ENCODE measurements at places on chromosomes 1 and 21. TPM values are rescaled to one million over a fixed set of nuclear protein-coding genes. Genes with fewer than 3 reads are reported as not detected.

DNA sequence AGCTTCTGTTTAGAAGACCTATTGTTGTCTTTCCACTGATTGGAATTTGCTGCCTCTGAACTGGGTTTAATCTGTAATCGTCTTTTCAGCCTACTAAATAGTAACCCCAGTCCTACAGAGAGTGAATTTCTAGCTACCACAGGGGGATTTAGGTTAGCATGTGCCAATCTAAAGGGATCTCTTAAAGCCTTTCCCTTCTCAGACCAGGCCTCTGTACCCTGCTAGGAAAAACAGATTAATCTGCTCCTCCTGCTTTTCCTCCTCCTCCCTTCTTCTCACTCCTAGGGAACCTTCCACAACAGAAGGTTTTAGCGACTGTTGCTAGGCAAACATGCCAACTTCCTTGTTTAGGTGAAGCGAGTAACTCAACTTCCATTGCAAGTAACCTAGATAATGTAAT, 1.3 kb upstream of the RC3H1 start:
- peaks cover 35% of the 10 kb centered on the region for H3K4me1 ChIP-seq
- H3K27me3 ChIP-seq = no peaks in the 10 kb centered on the region
- no peak overlapping the region for H3K27ac ChIP-seq
- no peak overlapping the region for H3K4me3 ChIP-seq
- H3K36me3 ChIP-seq = peaks cover 3% of the 10 kb centered on the region

GRCh38 chr1:207892764-207893163, 18.2 kb downstream of the CD34 start:
- no peaks in the 10 kb centered on the region for H3K4me1 ChIP-seq
- no peak for DNase-seq
- peaks cover 2% of the 10 kb centered on the region for H3K27me3 ChIP-seq
- no peak overlapping the region for H3K4me3 ChIP-seq

- no peaks in the 10 kb centered on the region for H3K36me3 ChIP-seq
- H3K4me1 ChIP-seq = no peaks in the 10 kb centered on the region
- H3K27me3 ChIP-seq = no peaks in the 10 kb centered on the region
- DNase-seq = no peak
- no peak overlapping the region for H3K27ac ChIP-seq
- no peak overlapping the region for H3K4me3 ChIP-seq
Measured at GRCh38 chr21:45838634-45839033, 142.9 kb upstream of the COL6A1 start.

DNA sequence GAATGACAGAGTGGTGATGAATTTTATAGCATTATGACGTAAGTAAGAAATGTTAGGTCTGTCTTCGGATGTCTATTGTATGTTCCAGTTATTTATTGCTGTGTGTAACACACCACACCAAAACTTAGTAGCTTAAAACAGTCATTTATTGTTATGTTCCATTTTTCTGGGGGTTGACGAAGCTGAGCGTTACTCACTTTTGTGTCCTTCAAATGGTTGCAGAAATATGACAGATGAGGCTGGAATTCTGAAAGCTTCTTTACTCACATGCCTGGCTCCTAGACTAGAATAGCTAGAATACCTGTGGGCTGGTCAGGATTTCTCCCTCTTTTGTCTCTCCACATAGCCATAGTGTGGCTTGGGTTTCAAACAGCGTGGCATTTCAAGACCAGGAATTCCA, 62.1 kb upstream of the S1PR1 start:
- H3K4me1 ChIP-seq = no peaks in the 10 kb centered on the region
- no peak for DNase-seq
- no peak overlapping the region for H3K4me3 ChIP-seq
- no peaks in the 10 kb centered on the region for H3K27me3 ChIP-seq

DNA sequence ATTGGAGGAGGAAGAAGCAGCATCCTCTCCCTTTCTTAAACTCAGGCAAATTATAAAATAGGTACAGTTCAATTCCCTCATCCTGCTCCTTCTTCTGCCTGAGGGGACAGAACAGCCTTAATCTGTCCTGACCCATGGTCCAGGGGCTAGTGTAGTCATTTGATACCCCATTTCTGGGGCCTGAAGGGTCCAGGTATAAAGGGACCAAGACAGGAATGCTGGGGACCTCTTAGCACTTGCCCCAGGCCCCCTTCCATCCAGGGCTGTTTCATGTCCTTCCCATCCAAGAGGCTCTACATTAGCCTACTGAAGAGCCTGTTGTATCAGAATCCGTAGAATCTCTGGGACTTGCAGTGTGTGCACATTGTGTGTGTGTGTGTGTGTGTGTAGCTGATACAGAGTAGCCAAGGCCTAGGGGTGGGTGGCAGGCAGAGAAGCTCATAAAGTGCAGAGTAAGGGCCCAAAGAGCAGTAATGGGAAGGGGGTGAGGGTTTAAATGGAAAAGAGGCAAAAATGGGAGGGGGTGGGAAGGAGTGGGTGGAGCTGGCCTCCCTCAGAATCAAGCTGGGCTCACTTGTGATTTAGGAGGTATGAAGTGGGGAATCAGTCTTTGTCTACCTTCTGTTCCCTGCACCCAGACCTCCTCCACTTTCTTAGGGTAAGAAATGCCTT, 32.4 kb downstream of the RUNX1 start:
- H3K27ac ChIP-seq = no peak overlapping the region
- H3K27me3 ChIP-seq = peaks cover 14% of the 10 kb centered on the region
- no peak overlapping the region for H3K4me3 ChIP-seq
- H3K36me3 ChIP-seq = no peaks in the 10 kb centered on the region
- H3K4me1 ChIP-seq = no peaks in the 10 kb centered on the region
- DNase-seq = no peak

DNA sequence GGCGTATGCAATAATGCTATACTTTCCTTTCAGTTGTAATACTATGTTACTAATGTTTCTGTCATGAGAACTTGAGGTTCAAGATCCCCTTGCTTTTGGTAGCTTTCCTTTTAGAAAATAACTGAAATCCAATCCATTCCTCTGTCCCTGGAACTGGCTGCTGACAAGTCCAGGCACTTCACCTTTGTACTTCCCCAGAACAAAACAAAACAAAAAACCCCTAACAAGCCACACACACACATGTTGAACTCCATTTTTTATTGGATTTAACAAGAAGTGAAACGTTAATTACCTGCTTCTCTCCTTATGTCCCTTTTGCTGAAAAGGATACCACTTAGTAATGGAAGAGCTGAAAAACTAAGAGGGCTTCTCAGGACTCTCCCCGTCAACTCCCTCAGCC, 26.1 kb upstream of the SDC3 start:
- no peak overlapping the region for H3K4me3 ChIP-seq
- H3K27ac ChIP-seq = no peak overlapping the region
- no peaks in the 10 kb centered on the region for H3K27me3 ChIP-seq
- peaks cover 54% of the 10 kb centered on the region for H3K36me3 ChIP-seq
- H3K4me1 ChIP-seq = no peaks in the 10 kb centered on the region
- DNase-seq = no peak

DNA sequence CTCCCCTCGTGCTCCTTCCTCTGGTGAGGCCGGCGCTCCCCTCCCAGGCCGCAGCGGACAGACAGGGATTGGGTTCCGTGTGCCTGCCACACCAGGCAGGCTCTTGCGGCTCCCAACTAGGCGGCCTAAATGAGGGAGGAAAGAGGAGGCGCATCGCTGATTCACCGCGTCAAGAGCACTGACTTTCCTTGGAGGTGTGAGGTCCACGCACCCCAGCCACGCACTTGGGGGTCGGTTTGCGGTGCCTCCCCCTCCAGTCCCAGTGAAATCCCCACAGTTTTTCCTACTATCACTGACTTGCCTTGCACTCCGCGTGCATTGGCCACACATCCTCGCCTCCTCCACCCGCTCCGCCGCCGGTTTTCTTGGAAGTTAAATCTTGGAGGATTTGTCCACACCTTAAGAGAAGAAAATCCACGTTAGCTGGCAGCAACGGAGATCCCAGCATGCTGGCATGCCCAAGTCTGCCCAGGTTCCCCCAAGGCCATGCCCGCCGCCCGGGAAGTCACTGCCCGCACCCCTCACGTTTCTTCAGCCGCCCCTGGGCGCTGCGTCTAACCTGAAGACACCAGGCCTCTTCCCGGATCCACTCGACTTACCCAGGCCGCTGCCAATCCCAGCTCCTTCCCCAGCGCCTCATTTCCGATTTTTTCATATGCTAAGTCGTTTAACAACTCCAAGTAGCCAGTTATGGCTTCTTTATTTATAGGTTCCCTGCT, 1.1 kb upstream of the FOXD3 start:
- H3K27ac ChIP-seq = no peak overlapping the region
- H3K36me3 ChIP-seq = no peaks in the 10 kb centered on the region
- DNase-seq = no peak
- peaks cover 8% of the 10 kb centered on the region for H3K4me1 ChIP-seq
- peak overlapping the region; percentile 81 for H3K4me3 ChIP-seq

- peak; percentile 74 for DNase-seq
- H3K27me3 ChIP-seq = no peaks in the 10 kb centered on the region
- no peaks in the 10 kb centered on the region for H3K36me3 ChIP-seq
Measured at GRCh38 chr1:85278853-85279314, 2.5 kb upstream of the BCL10 start.

- H3K36me3 ChIP-seq = no peaks in the 10 kb centered on the region
- no peak for DNase-seq
- H3K4me1 ChIP-seq = no peaks in the 10 kb centered on the region
- H3K27me3 ChIP-seq = no peaks in the 10 kb centered on the region
Measured at GRCh38 chr1:199593475-199593874, 434.0 kb upstream of the NR5A2 start.

Gene CHIA
- total RNA-seq = not detected

Gene CLDN17
- not detected for total RNA-seq

Gene LRRC3
- 3.1 TPM for total RNA-seq

Gene KIF14
- total RNA-seq = 39.7 TPM

Data from A673 (cell line).